ENCODE measurements at places on chromosomes 16 and 17. TPM values are rescaled to one million over a fixed set of nuclear protein-coding genes. Genes with fewer than 3 reads are reported as not detected.

- peaks cover 7% of the 10 kb centered on the region for H3K27me3 ChIP-seq
- peaks cover 13% of the 10 kb centered on the region for H3K4me1 ChIP-seq
- no peaks in the 10 kb centered on the region for H3K36me3 ChIP-seq
- DNase-seq = no peak
- H3K4me3 ChIP-seq = peak within 1 kb of the TSS; percentile 40
These were observed at the start of gene RGS11 for GRCh38 chr16:275786-276232. TSS of gene RGS11 (minus strand) at chr16:275944. CDS start at chr16:275911, 33 bp downstream.

The KRT14 gene
- not detected for total RNA-seq

DNA sequence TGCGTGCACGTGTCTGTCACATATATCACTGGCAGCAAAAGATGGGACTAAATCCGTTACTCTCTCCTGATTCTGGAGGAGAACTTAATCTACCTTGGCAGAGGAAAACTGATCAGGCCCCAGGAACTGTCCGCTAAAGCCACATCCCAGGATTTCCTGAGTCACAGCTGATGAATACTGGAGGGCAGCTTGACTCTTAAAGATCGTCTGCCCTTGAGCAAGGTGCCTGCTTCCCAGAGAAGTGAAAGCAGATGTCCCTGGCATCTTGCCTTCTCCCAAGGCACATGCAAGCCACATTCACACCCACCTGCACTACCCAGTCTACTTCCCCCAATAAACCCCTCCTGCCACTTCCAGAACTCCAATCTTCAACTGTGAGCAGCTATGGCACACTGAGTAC, 99.8 kb downstream of the CPPED1 start:
- no peaks in the 10 kb centered on the region for H3K36me3 ChIP-seq
- H3K4me3 ChIP-seq = no peak overlapping the region
- H3K27me3 ChIP-seq = no peaks in the 10 kb centered on the region
- no peaks in the 10 kb centered on the region for H3K4me1 ChIP-seq
- H3K27ac ChIP-seq = no peak overlapping the region
- no peak for DNase-seq

DNA sequence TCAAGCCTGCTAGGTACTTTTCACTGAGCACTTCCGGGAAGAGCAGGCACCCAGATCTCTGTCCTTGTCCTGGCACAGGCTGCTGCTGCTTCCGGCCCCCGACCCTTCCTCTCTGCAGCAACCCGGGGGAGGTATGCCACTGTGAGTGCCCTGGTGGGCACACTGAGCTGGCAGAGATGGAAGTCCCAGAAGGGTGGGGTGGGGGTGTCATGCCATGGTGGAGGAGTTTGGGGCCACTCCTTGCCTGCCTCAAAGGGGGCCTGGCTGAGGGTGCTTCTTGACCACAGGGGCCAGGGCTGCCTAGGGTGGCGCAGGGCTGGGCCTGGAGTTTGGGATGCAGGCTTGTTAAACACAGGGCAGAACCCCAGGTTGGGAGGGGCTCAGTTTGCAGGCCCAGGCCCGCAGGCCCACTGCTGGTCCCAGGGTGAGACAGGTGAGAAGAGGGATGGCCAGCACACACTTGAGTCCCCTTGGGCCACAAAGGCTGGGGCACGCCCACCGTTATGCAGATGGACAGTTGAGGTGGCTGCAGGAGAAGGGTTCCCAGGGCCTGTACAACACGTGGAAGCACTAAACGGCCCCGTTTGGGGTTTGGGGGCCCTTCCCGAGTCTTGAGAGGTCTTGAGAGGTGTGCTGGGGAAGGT, 8.7 kb downstream of the TMEM235 start:
- H3K36me3 ChIP-seq = no peaks in the 10 kb centered on the region
- H3K27me3 ChIP-seq = no peaks in the 10 kb centered on the region
- no peak overlapping the region for H3K4me3 ChIP-seq
- no peaks in the 10 kb centered on the region for H3K4me1 ChIP-seq

GRCh38 chr16:86554599-86554916, 477 bp downstream of the MTHFSD start:
- no peak for DNase-seq
- H3K36me3 ChIP-seq = peaks cover 25% of the 10 kb centered on the region
- peaks cover 6% of the 10 kb centered on the region for H3K27me3 ChIP-seq
- H3K27ac ChIP-seq = peak overlapping the region; percentile 96
- H3K4me1 ChIP-seq = peaks cover 3% of the 10 kb centered on the region

GRCh38 chr17:79356839-79357447, 253.9 kb downstream of the RBFOX3 start:
- no peaks in the 10 kb centered on the region for H3K4me1 ChIP-seq
- H3K4me3 ChIP-seq = no peak overlapping the region
- DNase-seq = no peak
- H3K27ac ChIP-seq = no peak overlapping the region
- H3K36me3 ChIP-seq = no peaks in the 10 kb centered on the region

The ACE gene
- 10.3 TPM for total RNA-seq

GRCh38 chr16:69845181-69845580, 83.0 kb downstream of the WWP2 start:
- no peaks in the 10 kb centered on the region for H3K36me3 ChIP-seq
- DNase-seq = no peak
- H3K27ac ChIP-seq = no peak overlapping the region
- H3K4me1 ChIP-seq = peaks cover 27% of the 10 kb centered on the region

The SYCE1L gene
- 1.5 TPM for total RNA-seq

The KRTAP4-6 gene
- not detected for total RNA-seq

DNA sequence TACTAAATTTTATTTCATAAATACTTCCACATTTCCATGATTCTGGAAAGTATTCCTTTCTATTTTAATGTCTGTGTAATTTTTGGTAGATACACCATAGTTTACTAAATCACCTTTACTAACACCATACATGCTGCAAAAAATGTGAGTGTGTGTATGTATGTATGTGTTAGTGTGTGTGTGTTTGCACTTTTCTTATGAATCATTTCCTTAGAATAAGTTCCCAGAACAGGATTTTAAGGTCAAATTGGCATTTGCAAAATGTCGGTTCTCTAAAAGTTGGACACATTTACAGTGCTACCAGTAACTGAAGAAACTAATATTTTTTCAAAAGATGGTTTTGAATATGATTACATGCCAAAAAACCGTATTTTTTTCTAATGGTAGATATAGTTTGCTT, 137.1 kb downstream of the CYB561 start:
- H3K4me1 ChIP-seq = no peaks in the 10 kb centered on the region
- no peak overlapping the region for H3K4me3 ChIP-seq
- DNase-seq = no peak
- no peaks in the 10 kb centered on the region for H3K36me3 ChIP-seq
- H3K27me3 ChIP-seq = peaks cover 3% of the 10 kb centered on the region

The LUC7L gene
- total RNA-seq = 19.6 TPM

DNA sequence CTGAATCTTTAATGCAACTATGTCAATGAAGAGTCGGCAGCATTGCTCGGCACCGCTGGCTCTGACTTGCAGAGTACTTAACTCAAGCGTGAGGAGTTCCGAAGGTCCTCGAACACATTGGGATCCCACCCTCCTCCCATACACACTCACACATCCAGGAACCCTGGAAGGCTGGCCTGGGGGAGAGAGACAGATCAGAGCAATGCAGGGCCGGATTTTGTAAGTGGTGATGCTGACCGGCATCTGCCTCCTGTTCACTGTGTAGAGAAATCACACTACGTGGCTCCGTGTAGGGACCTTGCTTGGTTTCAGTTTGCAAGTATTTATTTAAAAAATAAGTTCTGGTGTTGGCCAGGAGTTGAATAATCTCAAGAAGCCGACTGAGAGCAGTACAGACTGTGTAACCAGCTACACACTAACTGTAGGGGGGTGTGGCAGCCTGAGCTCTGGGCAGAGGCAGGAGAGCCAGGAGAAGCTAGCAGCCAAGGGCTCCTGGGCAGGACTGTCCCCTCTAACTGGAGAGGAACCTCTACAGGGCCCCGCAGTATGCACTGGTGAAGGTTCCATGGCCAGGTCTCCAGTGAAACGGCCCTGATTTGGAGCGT, 190.2 kb upstream of the TNRC6C start:
- H3K27me3 ChIP-seq = no peaks in the 10 kb centered on the region
- H3K4me3 ChIP-seq = no peak overlapping the region
- peaks cover 12% of the 10 kb centered on the region for H3K4me1 ChIP-seq
- no peaks in the 10 kb centered on the region for H3K36me3 ChIP-seq

DNA sequence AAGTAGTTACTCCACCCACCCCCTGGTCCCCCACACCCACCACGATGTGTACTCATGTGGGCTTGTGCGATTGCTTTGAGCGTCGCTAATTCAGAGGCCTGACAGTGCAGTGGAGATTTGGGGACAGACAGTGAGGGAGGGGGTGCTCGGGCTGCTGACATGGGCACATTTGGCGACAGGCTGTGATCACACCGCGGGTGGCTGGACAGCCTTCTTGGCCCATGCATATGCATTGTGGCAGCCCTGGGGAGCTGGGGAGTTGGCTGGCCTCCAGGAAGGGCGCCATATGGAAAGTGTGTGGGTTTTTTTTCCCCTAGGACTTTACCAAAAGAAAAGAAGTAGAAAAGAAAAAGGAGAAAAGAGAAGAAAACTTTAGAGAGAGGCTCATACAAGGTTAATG, 275.5 kb upstream of the N4BP1 start:
- H3K27ac ChIP-seq = no peak overlapping the region
- no peak for DNase-seq
- H3K4me1 ChIP-seq = no peaks in the 10 kb centered on the region
- peaks cover 18% of the 10 kb centered on the region for H3K27me3 ChIP-seq
- H3K36me3 ChIP-seq = no peaks in the 10 kb centered on the region

GRCh38 chr17:13806092-13806491, 204.4 kb upstream of the HS3ST3A1 start:
- DNase-seq = no peak
- no peaks in the 10 kb centered on the region for H3K36me3 ChIP-seq
- peaks cover 5% of the 10 kb centered on the region for H3K4me1 ChIP-seq
- H3K27me3 ChIP-seq = no peaks in the 10 kb centered on the region
- no peak overlapping the region for H3K4me3 ChIP-seq

GRCh38 chr16:27811881-27812280, 251.6 kb downstream of the GSG1L start:
- DNase-seq = no peak
- H3K36me3 ChIP-seq = no peaks in the 10 kb centered on the region
- H3K4me3 ChIP-seq = no peak overlapping the region

- H3K4me1 ChIP-seq = peaks cover 3% of the 10 kb centered on the region
- no peak for DNase-seq
- H3K27ac ChIP-seq = no peak overlapping the region
- H3K36me3 ChIP-seq = no peaks in the 10 kb centered on the region
These were observed 1.2 kb upstream of the OGFOD3 start for GRCh38 chr17:82419540-82419939.

DNA sequence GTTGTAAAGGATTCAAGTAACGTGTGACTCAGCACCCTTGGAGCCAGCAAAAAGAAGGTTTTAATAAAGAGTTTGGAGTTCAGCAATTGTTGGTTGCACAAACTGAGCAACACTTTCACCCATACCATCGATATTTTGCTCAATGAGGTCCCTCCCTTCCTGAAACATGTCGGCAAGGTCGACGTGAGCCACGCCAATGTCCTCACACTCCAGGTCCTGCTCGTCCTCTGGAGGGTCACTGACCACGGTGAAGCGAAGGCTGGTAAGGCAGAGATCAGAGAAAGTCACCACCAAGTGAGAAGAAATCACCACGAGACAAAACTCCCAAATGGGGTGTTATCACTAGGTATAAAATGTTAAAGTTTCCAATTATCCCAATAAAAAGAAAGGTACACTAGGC, 98.3 kb downstream of the RPGRIP1L start:
- H3K4me3 ChIP-seq = no peak overlapping the region
- DNase-seq = no peak
- no peaks in the 10 kb centered on the region for H3K27me3 ChIP-seq
- no peaks in the 10 kb centered on the region for H3K4me1 ChIP-seq
- H3K27ac ChIP-seq = no peak overlapping the region

DNA sequence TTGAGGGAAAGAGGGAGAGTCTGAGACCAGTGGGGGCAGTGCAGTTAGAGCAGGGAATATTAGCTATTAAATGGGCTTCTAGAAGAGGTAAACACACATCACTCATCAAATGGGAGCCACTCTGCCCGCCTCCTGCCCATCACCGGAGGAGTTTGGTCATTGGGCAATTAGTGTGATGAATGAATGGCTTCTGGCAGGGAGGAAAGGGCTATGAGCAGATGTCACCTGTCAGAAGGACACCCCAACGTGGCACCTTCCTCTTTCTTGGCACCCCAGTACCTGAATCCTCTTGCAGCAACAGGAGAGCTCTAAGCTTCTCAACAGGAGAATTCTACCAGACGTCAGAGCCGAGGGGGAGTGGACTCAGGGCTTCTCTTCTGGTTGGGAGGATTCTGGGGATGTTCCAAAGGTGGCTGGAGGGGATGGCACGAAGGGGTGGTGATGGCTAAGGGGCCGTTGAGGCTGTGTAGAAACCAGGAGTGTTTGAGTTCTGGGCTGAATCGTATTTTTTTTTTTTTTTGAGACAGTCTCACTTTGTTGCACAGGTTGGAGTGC, 11.0 kb downstream of the C1QTNF1 start:
- no peak for DNase-seq
- H3K27me3 ChIP-seq = no peaks in the 10 kb centered on the region
- H3K4me1 ChIP-seq = peaks cover 25% of the 10 kb centered on the region
- H3K4me3 ChIP-seq = no peak overlapping the region
- no peaks in the 10 kb centered on the region for H3K36me3 ChIP-seq
- H3K27ac ChIP-seq = no peak overlapping the region

DNA sequence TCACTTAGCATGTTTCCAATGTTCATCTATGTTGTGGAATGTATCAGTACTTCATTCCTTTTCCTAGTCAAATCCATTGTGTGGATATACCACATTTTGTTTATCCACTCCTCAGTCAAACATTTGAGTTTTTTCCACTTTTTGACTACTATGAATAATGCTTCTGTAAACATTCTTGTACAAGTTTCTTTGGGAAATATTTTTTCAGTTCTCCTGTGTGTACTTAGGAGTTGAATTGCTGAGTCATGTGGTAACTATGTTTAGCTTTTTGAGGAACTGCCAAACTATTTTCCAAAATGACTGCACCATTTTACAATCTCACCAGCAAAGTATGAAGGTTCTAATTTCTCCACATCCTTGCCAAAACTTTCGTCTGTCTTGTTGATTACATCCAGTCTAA, 223.7 kb upstream of the AXIN2 start:
- H3K27me3 ChIP-seq = no peaks in the 10 kb centered on the region
- no peak for DNase-seq
- peaks cover 21% of the 10 kb centered on the region for H3K4me1 ChIP-seq
- no peaks in the 10 kb centered on the region for H3K36me3 ChIP-seq
- no peak overlapping the region for H3K4me3 ChIP-seq

The SAMD14 gene
- 1.8 TPM for total RNA-seq

DNA sequence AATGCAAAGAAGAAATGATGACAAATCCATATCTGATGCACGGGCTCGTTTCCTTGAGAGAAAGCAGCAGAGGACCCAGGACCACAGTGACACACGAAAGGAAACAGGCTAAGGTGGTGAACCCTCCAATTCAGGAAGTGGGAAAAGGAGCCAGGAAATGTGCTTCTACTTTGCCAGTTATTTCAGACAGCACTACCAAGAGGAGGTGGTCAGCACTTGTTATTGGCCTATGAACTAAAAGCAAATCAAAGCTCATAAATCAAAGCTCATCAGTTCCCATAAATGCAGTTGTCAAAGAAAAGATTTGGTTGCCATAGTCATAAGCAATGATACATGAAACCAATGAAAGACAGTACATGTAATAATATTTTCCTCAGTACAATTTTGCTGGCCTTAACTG, 12.6 kb upstream of the CLTC start:
- no peaks in the 10 kb centered on the region for H3K36me3 ChIP-seq
- no peak overlapping the region for H3K4me3 ChIP-seq
- H3K27ac ChIP-seq = no peak overlapping the region
- no peaks in the 10 kb centered on the region for H3K4me1 ChIP-seq

- H3K4me1 ChIP-seq = no peaks in the 10 kb centered on the region
- no peaks in the 10 kb centered on the region for H3K27me3 ChIP-seq
- H3K27ac ChIP-seq = peak within 1 kb of the TSS; percentile 31
- H3K4me3 ChIP-seq = no peak within 1 kb of the TSS
- peaks cover 72% of the 10 kb centered on the region for H3K36me3 ChIP-seq
These were observed at the start of gene DNASE1 for GRCh38 chr16:3654249-3654991. TSS of gene DNASE1 (plus strand) at chr16:3654691. CDS start at chr16:3655374, 683 bp downstream.

The ZNF423 gene
- 7.5 TPM for total RNA-seq
